ENCODE measurements at places on chromosomes 1 and 21.
A peak's percentile ranks its signal among the peaks of the same experiment; 100 is the strongest.

- no peaks in the 10 kb centered on the region for H3K27me3 ChIP-seq
- DNase-seq = no peak
Observed at GRCh38 chr1:65020774-65021173, 54.4 kb upstream of the JAK1 start.

- no peaks in the 10 kb centered on the region for H3K36me3 ChIP-seq
- DNase-seq = no peak
- peaks cover 9% of the 10 kb centered on the region for H3K27me3 ChIP-seq
- H3K4me3 ChIP-seq = no peak overlapping the region
- no peak overlapping the region for H3K27ac ChIP-seq
Observed at GRCh38 chr1:199918196-199918769, 109.2 kb upstream of the NR5A2 start.

DNA sequence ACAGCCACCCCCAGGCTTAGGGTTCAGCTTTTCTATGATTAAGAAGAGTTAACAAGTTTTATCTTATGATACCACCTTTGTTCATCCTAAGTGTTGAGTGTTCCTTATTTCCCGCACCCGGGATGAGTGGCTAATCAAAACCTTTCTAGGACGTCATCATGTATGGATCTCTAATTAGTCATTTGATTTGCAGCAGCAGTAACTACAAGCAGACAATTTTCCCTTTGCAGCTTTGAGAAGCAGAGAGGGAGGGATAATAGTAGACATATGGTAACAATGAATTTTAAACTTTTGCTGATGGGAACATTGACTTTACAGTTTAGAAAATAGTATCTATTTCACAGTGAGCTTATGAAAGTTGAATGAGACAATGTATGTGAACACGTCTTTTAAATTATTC, 30.8 kb upstream of the SLC35F3 start:
- H3K27ac ChIP-seq = no peak overlapping the region
- no peaks in the 10 kb centered on the region for H3K36me3 ChIP-seq
- no peaks in the 10 kb centered on the region for H3K4me1 ChIP-seq
- no peaks in the 10 kb centered on the region for H3K27me3 ChIP-seq
- H3K4me3 ChIP-seq = no peak overlapping the region
- no peak for DNase-seq

DNA sequence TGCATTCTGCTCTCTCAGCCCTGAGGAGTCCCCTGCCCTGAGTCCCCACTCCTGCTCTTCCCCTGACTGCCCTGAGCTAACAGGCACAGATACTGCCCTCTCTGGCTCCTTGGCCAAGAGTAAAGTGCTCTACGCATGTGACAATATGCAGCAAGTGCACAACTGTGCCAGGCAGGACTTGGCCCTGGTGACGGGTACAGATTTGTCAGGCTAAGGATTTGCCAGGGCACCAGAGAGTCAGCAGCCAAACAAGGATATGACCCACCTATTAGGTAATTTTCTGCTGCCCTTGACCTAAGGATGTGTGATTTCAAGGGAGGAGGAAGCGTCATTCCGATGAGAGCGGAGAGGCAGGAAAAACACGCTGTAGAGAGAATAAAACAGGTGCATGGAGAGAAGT, 339.0 kb downstream of the PTPRU start:
- H3K4me1 ChIP-seq = no peaks in the 10 kb centered on the region
- no peaks in the 10 kb centered on the region for H3K36me3 ChIP-seq

GRCh38 chr1:203408486-203409481, 57.9 kb upstream of the FMOD start:
- H3K27me3 ChIP-seq = peaks cover 41% of the 10 kb centered on the region
- H3K27ac ChIP-seq = no peak overlapping the region
- no peaks in the 10 kb centered on the region for H3K4me1 ChIP-seq
- DNase-seq = no peak

GRCh38 chr1:229943988-229944743, 122.9 kb upstream of the GALNT2 start:
- H3K27me3 ChIP-seq = no peaks in the 10 kb centered on the region
- no peak overlapping the region for H3K4me3 ChIP-seq
- H3K4me1 ChIP-seq = no peaks in the 10 kb centered on the region
- no peak for DNase-seq

DNA sequence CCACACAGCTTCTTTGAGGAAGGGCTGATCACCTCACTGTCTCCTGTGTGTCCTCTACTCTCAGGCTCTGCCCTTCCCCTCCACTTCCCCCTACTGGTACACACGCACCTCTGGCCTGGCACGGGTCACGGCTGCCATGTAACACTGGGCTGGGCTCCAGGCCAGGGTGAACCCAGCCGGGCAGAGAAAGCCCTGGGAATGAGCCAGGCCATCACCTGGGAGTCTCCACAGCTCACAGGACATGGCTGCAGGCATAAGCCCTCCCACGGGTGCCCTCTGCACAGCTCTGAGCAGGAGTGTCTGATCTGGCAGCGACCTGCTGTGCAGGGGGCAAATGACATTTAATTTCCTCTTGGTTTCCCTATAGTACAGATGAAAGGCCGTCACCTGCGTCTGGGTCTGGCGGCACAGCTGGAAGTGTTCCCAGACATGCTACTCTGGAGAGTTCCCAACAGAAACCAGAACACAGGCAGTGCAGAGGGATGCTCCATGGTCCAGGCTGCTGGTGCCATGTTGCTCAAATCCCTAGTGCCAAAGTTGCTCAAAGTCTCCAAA, 61.2 kb downstream of the ERI3 start:
- H3K4me1 ChIP-seq = no peaks in the 10 kb centered on the region
- DNase-seq = no peak
- no peaks in the 10 kb centered on the region for H3K27me3 ChIP-seq
- H3K36me3 ChIP-seq = peaks cover 69% of the 10 kb centered on the region
- no peak overlapping the region for H3K4me3 ChIP-seq

- no peak overlapping the region for H3K4me3 ChIP-seq
- no peaks in the 10 kb centered on the region for H3K4me1 ChIP-seq
- DNase-seq = no peak
Observed at GRCh38 chr1:61504852-61505390, 220.0 kb downstream of the TM2D1 start.

- no peaks in the 10 kb centered on the region for H3K27me3 ChIP-seq
- no peak overlapping the region for H3K27ac ChIP-seq
- H3K4me1 ChIP-seq = 0 out of 2 replicates have a peak, but pooled peaks cover 7% of the 10 kb centered on the region
Observed at GRCh38 chr1:2495546-2495945, 19.5 kb downstream of the PLCH2 start.

GRCh38 chr1:192703283-192704206, 67.6 kb downstream of the RGS13 start:
- H3K36me3 ChIP-seq = no peaks in the 10 kb centered on the region
- no peaks in the 10 kb centered on the region for H3K4me1 ChIP-seq
- no peaks in the 10 kb centered on the region for H3K27me3 ChIP-seq
- no peak for DNase-seq
- H3K4me3 ChIP-seq = no peak overlapping the region
- no peak overlapping the region for H3K27ac ChIP-seq

- no peak overlapping the region for H3K27ac ChIP-seq
- no peak overlapping the region for H3K4me3 ChIP-seq
- no peaks in the 10 kb centered on the region for H3K4me1 ChIP-seq
Observed at GRCh38 chr1:15959827-15960446, 16.0 kb downstream of the ZBTB17 start.

DNA sequence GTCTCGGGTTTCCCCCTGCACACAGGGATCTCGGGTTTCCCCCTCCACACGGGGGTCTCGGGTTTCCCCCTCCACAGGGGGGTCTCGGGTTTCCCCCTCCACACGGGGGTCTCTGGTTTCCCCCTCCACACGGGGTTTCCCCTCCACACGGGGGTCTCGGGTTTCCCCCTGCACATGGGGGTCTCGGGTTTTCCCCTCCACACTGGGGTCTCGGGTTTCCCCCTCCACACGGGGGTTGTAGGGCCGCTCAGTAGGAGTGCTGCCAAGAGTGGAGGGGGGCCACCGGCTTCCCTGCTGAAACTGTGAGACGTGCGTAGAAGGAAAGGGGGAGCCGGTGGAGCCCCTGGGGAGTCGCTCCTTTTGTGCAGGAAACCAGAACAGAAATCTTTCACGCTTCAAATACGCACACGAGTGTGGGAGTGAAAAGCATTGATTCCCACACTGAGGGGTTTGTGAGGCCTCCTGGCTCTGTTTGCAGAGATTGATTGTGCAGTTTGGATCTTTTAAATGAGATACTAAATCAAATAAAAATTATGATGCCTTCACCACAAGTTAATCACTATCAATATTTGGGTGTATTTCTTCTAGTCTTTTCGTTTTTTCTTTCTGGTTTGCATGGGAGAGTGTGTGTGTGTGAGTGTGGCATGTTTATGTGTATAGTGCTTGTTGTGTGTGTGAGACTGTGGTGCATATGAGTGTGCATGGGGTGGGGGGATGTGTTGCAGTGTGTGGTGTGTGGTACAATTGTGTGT, 54.3 kb upstream of the TRAPPC10 start:
- peaks cover 41% of the 10 kb centered on the region for H3K36me3 ChIP-seq
- DNase-seq = no peak
- no peak overlapping the region for H3K27ac ChIP-seq
- no peak overlapping the region for H3K4me3 ChIP-seq

DNA sequence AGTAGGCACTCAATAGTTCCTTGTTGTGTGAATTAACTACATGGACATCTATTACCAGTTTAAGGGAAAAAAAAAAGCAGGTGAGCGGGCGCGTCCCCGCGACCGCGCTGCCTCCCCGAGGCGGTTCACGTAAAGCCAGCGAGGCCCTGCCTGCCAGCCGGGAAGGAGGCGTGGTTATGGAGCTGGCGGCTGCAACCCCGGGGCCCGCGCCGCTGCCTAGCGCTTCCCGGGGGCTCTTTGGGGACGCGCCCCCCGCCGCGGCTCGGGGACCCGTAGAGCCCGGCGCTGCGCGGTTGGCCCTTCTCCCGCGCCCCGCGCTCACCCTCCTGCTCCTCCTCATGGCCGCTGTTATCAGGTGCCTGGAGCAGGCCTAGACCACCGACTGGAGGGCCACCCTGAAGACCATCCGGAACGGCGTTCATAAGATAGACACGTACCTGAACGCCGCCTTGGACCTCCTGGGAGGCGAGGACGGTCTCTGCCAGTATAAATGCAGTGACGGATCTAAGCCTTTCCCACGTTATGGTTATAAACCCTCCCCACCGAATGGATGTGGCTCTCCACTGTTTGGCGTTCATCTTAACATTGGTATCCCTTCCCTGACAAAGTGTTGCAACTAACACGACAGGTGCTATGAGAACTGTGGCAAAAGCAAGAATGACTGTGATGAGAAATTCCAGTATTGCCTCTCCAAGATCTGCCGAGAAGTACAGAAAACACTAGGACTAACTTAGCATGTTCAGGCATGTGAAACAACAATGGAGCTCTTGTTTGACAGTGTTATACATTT, 2.6 kb upstream of the CC2D1B start:
- peaks cover 45% of the 10 kb centered on the region for H3K4me1 ChIP-seq
- H3K27ac ChIP-seq = no peak overlapping the region
- H3K27me3 ChIP-seq = no peaks in the 10 kb centered on the region
- H3K36me3 ChIP-seq = peaks cover 33% of the 10 kb centered on the region
- peak overlapping the region; percentile 22 for H3K4me3 ChIP-seq

GRCh38 chr1:39896909-39897685, 4.6 kb downstream of the MYCL start:
- H3K27me3 ChIP-seq = peaks cover 93% of the 10 kb centered on the region
- H3K36me3 ChIP-seq = no peaks in the 10 kb centered on the region
- peaks cover 9% of the 10 kb centered on the region for H3K4me1 ChIP-seq
- DNase-seq = no peak

GRCh38 chr21:38440746-38441145, 57.5 kb downstream of the ERG start:
- no peak overlapping the region for H3K4me3 ChIP-seq
- H3K36me3 ChIP-seq = no peaks in the 10 kb centered on the region
- no peaks in the 10 kb centered on the region for H3K27me3 ChIP-seq
- no peak for DNase-seq

GRCh38 chr1:151540982-151541377, 871 bp downstream of the TUFT1 start:
- H3K36me3 ChIP-seq = no peaks in the 10 kb centered on the region
- DNase-seq = no peak
- H3K27me3 ChIP-seq = no peaks in the 10 kb centered on the region

DNA sequence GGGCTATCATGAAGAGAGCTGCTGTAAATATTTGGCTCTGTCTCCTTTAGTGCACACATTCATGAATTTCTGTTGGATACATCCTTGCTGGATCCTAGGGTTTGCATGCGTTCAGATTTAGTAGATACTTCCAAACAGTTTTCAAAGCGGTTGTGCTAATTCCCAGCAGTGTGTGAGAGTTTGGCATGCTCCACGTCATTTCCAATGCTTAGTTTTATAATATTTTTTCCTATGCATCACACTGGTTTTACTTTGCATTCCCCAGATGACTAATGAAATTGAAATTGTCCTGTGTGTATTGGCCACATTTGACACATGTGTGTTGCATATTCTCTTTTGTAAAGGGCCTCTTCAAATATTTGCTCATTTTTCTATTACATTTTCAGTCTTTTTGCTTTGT, 18.5 kb upstream of the AADACL3 start:
- peaks cover 5% of the 10 kb centered on the region for H3K27me3 ChIP-seq
- no peaks in the 10 kb centered on the region for H3K36me3 ChIP-seq
- H3K4me1 ChIP-seq = no peaks in the 10 kb centered on the region

DNA sequence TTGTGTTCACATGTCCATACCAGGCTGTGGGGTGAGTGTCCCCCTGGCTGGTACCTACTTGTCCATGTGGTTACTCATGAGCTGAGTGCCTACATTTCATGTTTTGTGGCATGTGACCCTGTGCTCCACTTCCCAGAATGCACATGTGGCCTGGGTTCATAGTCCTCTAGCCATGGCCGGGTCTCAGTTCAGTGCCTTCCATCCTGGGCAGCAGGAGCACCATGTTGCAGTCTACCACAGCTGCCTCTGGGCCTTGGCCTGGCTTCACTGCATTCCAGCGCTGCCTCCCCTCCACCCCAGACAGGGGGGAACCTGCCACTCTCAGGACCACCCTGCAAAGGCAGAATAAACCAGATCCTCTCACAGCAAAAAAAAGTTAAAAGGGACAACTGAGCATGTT, 5.5 kb downstream of the CEPT1 start:
- H3K27me3 ChIP-seq = no peaks in the 10 kb centered on the region
- H3K4me1 ChIP-seq = peaks cover 62% of the 10 kb centered on the region
- H3K4me3 ChIP-seq = 0 out of 2 replicates have a peak overlapping the region, but pooled peaks have one; percentile 10
- no peak for DNase-seq
- H3K27ac ChIP-seq = peak overlapping the region; percentile 41

DNA sequence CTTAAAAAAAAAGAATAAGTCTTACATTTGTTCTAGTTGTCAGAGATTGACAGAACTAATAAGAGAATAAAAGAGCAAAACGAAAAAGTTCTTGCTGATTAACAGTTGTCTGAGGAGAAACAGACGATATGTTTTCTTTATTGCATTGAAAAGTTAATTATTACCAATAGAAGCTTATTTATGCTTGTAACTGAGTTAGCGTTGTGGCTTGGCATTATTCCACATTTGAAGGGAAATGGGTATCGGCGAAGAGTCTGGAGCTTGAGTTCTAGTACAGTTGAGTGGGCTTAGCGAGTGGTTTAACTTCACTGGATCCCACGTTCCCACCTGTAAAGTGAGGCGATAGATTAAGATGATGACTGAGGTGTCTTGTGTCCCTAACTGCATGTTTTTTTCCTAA, 109.0 kb downstream of the SDCCAG8 start:
- no peaks in the 10 kb centered on the region for H3K36me3 ChIP-seq
- no peaks in the 10 kb centered on the region for H3K27me3 ChIP-seq
- H3K4me1 ChIP-seq = no peaks in the 10 kb centered on the region
- no peak overlapping the region for H3K4me3 ChIP-seq
